Right cardiac atrium (tissue), 5 donors: ENCODE measurements at places on chromosomes 7 and 10. TPM values are rescaled to one million over a fixed set of nuclear protein-coding genes. Genes with fewer than 3 reads are reported as not detected.

- DNase-seq: no peak
Observed at GRCh38 chr10:4011136-4011812, 226.3 kb upstream of the KLF6 start.

DNA sequence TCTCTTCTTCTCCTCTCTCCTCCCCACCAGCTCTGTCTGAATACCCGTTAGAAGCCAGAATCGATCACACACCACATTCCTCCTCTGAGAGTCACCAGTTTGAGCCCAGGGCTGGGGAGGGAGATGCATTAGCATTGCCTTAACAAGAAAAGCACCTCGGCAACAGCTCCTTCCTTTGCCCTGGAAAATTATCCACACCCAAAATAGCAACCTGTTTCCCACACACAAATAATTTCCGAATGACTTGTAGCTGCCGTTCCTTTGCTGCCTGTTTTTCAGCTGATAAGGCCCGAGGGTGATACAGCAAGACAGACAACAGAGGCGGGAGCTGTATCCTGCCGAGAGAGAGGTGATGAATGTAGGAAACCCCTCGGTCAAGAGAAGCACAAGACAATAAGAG, 91.3 kb downstream of the CPXM2 start:
- no peak for DNase-seq

ASZ1 gene
- total RNA-seq: not detected

DNA sequence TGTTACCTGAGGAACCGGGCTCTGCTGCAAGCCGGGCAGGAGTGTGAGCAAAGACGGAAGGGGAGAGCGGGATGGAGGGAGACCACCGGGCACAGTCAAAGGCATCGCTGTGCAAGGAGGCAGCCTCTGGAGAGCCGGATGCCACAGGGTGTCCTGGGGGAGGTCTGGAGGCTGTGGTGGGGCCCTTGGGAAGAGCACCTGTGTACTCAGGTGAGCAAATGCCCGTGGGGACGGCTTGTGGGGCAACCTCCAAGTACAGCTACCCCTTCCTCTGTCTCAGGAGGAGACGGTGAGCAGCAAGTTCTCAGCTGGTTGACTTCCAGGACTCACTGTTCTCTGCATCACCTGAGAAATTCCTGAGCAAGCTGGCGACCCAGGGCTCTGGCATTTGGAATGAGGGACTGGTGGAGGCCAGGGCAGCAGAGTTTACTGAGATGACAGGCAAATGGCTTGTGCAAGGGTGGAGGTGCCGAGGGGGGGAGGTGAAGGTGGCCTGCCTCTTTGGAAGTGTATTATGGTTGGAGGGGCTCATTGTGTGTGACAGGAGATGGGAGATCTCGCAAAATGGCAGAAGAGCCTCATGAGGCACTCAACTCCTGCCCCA, 345.2 kb upstream of the SHH start:
- no peak for DNase-seq

GRCh38 chr7:30904561-30904960, 7.1 kb upstream of the AQP1 start:
- DNase-seq: no peak

- DNase-seq: no peak
Observed at GRCh38 chr7:149194799-149195179, 557 bp upstream of the ZNF282 start.

AGAP9 gene
- 4.6 TPM for total RNA-seq

DNA sequence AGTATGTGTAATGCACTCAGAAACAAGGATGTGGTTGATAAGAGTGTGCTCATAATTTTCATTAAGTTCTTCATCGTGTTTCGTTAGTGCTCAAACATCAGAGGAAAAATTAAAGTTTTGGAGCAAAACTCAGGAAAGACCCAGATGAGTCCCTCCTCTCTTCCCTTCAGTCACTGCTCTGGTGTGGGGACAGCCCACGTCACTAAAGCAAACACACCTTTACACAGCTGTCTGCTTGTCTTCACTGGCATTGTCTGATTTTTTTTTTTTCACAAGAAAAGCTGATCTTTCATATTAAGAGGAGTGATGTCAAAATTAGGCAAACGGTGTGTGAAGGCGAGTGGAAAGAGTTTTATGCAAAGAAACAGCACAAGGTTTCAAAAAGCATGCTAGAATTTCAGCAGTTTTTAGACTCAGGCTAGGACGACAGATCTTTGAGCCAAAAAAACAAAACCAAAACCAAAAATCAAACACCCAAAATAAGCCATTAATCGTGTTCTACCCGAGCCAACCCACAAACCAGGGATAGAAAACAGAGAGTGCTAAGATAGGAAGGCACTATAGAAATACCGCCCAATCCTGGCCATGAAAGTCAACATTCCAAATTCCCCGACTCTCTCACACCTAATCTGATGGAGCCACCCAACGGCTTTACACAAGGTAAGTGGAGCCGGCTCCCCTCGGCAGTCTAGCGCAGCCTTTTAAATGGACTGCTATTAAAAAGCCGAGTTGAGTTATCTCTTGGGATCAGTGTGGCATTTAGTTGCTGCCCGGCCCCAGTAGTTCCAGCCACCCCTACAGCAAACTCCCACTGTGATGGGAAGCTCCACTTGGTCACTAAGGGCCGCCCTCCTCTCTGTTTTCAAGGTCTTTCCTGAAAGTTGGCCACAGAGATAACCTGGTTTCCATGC, 27.9 kb upstream of the GATA3 start:
- DNase-seq: no peak

- no peak for DNase-seq
Observed at GRCh38 chr10:7700577-7701125, 2.5 kb upstream of the ITIH2 start.

SPRN gene
- not detected for total RNA-seq

GRCh38 chr7:74173491-74173865, 678 bp upstream of the EIF4H start:
- no peak for DNase-seq

SEC24C gene
- 43.7 TPM for total RNA-seq

DNA sequence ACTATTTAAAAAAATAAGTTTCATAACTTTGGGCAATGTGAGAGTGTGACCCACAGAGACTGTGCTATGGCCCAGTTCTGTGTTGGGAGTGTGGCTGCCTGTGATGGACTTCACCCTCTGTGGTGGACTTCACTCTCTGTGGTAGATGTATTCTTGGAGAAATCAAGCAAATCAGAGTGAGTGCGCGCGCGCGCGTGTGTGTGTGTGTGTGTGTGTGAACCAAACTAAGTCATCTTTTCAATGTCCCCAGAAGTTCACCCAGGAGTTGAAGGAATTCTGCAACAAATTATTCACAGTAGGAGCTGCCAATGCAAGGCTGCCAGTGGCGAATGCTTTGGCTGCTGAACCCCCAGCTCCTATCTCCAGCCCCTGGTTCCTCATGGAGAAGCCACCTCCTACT, 184.5 kb downstream of the ADAM12 start:
- DNase-seq: no peak

DNA sequence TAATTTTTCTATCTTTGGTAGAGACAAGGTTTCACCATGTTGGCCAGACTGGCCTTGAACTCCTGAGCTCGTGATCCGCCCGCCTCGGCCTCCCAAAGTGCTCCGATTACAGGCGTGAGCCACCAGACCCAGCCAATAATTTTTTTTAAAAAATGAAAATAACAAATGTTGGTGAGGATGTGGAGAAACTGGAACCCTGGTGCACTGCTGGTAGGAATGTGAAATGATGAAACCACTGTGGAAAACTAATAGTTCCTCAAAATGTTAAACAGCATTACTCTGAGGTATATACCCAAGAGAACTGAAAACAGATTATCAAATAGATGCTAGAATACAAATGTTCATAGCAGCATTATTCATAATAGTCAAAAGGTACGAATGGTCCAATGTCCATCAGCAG, 23.0 kb upstream of the YWHAG start:
- no peak for DNase-seq

DNA sequence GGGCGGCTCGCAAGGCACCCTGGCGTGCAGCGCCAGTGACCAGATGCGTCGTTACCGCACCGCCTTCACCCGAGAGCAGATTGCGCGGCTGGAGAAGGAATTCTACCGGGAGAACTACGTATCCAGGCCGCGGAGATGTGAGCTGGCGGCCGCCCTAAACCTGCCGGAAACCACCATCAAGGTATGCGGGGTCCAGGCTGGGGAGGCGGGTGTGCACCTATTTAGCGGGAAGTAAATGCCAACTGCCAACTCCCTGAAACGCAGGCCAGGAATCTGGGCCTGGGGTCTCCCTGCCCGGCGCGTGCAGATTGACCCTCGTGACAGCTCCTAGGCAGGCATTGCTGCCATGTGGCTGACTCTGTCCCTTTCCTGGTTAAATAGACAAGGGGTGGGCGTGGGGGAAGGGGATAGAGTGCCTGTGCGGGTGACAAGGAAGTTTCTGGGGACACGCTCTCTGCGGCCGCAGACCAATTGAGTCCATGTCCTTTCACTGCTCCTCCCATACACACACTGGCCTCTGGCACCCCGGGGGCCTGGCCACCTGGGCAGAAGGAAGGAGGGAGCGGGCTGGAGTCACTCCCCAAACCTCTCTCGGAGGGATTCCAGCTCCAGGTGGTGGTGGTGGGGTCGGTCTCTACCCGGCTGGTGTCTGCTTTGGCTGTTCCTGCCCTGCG, 2.7 kb downstream of the EVX1 start:
- no peak for DNase-seq

ENTPD1 gene
- total RNA-seq: 14.8 TPM

- no peak for DNase-seq
Observed at GRCh38 chr7:47302560-47302959, 279.4 kb downstream of the TNS3 start.

DNA sequence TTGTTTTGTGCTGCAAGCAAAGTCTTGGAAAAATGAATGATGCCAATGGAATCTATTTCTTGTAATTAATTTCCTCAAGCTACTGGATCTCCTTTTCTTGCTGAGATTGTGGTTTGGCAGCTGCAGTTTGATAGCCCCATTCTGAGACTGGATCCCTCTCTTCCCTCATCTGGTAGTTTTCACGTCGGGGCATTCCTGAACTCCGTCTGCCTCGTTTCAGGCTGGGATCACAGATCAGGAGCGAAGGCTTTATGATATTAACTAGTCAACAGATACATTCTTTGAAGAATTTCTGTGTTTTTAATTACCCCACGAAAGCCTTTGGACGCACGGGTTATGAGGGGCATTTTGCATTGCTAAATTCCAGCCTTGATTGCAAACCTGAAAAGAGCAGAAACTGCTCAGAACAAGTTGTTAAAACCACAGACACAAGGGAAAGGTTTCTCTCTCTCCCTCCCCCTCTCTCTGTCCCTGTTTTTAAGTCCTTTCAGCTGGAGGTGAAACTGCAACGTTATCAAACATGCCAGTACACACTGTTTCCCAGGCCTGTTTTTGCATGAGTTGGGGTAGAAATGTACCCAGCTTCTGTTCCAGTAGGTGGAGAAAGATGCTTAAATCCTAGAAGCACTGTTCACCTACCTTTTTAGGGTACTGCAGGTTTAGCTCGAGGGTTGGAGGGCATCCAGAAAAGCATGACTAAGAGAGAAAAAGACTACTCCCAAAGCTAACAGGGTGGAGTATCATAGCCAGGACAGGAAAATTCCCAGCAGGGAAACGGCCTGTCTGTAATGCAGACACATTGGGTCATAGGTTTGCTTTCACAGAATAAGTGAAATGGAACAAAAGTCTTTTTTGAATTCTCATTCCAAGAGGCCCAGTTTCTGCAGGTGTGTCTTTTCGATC, 124.3 kb downstream of the CUX1 start:
- DNase-seq: no peak

INMT gene
- total RNA-seq: 180 TPM

CUTC gene
- 22.6 TPM for total RNA-seq

- no peak for DNase-seq
Observed at GRCh38 chr7:66125052-66125694, 10.5 kb downstream of the CRCP start.

DNA sequence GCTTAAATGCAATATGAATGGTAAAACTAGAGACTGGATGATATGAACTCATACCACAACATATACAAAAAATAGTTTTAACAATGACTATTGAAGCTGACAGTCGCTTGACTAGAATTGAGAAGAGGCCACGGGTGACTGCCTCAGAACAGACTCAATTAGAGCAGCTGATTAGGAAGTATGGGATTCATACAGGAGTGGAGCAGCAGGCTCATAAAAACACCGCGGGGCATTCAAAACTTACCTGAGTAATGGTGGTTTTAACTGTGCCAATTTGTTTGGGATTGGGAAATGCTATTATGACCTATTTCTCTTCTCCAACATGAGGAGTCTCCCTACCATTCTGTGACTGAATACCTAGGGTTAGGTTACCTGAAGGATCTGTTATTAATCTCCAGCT, 2.1 kb downstream of the CADPS2 start:
- no peak for DNase-seq

DNA sequence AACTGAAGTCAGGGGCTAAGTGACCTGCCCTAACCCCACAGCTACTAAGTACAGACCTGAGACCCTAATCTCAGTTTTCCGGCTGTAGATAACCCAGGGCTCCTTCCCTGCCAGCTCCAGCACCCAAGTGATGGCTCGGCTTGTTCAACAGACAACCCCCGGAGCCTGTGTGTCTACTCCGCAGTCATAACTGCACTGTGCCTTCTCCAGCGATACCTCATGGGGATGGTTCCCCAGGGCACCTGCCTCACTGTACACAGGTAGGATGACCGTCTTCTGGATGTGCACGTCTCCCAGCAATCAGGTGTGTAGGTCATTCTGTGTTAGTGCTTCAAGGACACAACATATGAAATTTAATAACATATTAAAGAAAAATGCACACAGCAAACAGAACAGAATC, 37.1 kb downstream of the CPXM2 start:
- DNase-seq: no peak

LRRD1 gene
- not detected for total RNA-seq

GRCh38 chr10:130864961-130865818, 446.3 kb downstream of the TCERG1L start:
- DNase-seq: no peak

ZNF736 gene
- total RNA-seq: 5.6 TPM
